ENCODE measurements at places on chromosomes 4 and X.

DNA sequence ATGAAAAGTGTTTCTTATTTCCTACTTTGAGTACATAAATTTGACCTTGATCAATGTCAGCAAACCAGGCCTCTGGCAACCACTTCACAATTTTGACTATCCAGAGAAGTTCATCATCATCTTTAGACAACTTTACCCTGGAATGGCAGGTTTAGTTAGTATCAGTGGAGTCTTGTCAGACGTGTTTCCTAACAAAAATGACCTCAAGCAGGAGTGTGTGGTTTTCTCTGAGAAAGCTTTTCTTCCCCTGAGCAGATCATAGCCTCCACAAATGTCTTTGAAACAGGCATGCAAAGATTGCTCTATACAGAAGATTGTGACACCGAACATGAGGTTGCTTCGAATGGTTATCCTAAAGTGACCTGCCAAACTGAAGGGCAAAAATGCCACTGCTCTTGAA is 642.3 kb downstream of the RPA4 start:
- no peak for DNase-seq

DNA sequence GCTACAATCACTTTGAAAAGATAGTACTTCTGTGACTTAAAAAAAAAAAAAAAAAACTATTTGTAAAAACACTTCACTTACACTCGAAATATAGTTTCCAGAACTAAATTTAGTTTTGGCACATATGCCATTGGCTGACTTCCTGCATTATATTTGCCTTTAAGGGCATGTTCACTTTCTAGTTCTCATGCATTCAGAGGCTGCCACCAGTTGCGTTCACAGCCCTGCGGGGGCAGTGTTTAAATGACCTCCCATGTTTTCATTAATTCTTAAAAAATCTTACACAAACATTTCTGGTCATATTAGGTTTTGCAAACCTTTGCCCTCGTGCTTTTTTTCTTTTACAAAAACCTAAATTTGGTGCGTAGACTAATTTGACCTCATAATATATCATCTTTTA is 12.4 kb upstream of the ARHGAP6 start:
- no peak for DNase-seq

DNA sequence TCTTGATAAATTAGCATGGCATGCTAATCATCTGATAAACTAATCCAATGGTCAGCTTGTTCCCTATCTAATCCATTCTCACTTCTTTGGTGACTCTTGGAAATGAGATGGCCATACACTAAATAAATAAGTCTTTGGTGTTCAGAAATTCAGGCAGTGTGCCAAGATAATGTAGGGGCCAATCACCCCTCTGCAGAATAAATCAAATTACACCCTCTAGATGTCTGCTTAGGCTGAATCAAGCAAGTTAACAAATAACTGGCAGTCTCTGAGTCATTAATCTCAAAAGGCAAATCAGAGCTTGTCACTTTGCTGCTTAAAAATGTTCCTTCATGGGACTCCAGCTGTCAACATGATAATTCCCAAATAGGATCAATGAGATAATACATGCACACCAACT is 97.4 kb downstream of the NLGN4X start:
- DNase-seq = no peak

GRCh38 chr4:160143574-160143973 is 1040.7 kb downstream of the RAPGEF2 start:
- DNase-seq = peak; percentile 33

GRCh38 chr4:108483079-108483478 is 137.3 kb upstream of the RPL34 start:
- DNase-seq = peak; percentile 49

DNA sequence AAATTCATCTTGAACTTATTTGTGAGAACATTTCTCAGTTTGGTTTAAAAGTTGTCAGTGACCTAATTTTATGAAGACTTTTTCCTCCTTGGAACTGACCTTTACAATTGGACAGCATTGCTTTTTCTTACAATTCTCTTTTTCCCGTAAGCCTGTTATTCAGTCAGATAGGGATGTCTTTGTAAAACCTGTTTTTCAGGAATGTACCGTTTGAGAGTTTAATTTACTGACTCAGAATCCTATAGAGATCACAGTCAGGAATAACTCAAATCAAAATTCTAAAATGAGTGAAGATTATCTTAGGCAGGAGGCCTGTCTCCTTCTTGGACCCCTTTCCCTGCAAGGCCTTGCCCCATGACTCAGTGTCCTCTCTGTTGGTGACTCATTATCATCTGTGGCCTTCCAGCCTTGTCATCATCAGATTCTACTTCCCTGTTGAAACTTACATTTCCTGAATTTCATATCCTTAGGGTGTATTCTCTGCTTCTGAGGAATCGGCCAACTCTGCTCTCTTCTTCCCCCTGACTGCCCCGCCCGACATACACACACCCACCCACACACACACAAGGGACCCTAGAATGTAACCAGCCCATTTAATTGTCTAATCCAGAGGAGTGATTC is 99.8 kb downstream of the ARHGAP10 start:
- DNase-seq = peak; percentile 86

- DNase-seq = no peak
Measured at GRCh38 chr4:152278172-152278504, 257.8 kb downstream of the FBXW7 start.

GRCh38 chr4:174628191-174628590 is 105.9 kb upstream of the HPGD start:
- no peak for DNase-seq

Data from fibroblast of skin of right quadriceps (primary cell).